Uterus (tissue), 4 donors: ENCODE measurements at places on chromosomes 3 and 15.

DNA sequence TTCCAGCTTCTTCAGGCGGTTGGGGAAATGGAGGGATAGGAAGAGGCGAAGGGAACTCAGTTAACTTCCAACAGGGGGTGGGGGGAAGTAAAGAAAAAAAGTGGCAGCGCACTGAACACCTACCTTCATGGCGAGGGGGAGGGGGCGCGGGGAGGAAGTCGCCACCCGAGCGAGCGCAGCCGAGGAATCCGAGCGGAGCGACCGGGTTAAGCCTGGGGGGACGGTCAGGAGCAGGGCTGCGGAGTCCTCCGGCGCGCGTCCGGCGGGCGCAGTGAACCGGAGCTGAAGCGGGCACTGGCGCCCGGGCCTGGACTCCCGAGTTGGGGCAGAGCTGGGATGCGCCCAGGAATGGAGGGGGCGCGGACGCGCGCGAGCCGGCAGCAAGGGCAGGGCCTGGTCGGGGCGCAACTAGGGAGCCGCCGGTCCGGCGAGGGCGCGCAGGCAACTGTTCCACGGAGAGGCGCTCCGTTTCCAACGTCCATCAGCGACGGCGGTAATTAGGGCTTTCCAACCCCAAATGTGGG, at the start of gene WNT5A:
WNT5A (minus strand) TSS at position 450 of the 524 bp plus-strand sequence; CDS start at position 129, 321 bp downstream.
- peak; percentile 42 for DNase-seq

DNA sequence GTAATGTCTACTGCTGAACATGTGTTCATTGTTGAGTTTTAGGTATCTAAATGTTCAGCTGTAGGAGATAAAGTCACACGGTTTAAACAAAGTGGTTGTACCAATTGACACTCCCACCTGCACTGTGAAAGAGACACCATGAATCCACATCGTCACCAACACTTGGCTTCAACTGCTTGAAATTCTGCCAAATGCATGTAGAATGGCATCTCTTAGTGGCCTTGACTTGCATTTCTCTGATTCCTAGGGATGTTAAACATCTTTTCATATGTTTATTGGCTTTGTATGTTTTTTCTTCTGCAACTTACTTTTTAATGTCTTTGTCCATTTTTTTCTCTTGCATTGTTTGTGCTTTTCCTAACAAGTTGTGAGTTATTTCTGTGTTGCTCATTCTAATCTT, 43.4 kb downstream of the RPLP1 start:
- DNase-seq, result no peak

- no peak for DNase-seq
Measured at GRCh38 chr15:34855413-34855812, 60.1 kb upstream of the ACTC1 start.

GRCh38 chr3:177467247-177467985, 270.1 kb upstream of the TBL1XR1 start:
- DNase-seq, result no peak

DNA sequence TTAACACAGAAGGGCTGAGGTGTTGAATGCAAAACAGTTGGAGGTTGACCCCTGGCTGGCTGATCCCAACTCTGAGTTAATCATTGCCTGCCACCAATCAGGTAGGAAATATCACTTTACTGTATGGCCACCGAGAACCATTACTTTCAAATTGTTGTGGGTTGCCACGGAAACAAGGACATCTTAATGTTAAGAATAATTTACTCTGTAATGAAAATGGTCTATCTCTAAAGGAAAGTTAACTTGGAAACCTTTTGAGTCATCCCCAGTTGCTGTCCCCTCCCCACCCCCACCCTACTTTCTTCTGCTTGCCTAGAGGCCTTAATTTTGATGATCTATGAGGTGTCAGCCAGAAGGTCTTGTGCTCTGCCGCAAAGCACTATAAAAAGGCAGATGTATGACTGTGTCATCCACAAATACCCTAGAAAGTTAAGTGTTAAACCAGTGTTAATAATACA, 78.7 kb upstream of the SNRK start:
- DNase-seq, result no peak
